ENCODE measurements at places on chromosomes 3 and 15.

DNA sequence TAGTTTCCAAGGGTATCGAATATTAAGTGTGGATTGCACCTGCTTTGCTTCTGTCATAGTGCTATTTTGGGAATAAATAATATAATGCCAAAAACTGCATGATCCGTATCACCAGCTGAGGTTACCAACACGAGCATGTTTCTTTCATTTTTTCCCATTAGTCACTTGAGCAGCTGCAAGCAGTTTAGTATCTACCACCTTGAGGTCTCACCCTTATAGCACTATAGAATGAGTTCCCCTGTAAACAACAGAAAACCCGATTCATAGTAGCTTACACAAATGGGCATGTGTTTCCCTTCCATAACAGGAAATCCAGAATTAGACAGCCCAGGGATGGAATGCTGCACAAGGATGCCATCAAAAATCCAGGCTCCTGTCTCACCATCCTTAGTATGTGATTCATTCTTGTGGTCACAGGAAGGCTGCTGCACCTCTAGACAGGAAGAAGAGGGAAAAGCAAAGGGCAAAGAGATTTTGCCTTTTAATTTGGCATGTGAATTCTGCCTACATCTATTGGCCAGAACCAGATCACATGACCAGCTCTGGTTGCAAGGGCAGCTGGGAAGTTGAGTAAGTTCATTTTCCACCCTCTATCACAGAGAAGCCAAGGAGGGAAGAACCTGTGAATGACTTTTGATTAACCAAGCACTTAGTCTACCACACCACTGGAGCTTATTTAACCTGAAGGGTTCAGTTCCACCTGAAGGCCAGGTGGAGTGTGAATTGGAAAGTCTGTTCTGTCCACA, 91.3 kb upstream of the SLC25A36 start:
- DNase-seq, result no peak

DNA sequence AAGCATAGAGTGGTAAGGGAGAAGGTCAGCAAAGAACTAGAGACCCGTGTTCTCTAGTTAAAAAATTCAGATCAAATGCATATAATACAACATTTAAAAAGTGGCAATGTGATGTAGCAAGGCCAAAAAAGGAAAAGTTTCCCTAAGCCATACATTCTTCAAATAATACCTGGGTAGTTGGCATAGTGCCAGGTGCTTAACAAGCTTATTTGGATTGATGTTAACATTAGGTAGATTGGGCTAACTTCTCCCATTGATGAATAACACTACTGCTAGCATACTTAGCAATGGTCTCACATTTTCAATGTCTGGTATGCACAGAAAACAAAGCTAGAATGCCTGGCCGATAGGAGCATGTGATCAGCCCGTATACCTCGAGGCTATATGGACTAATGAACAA, 283.6 kb upstream of the RARB start:
- no peak for DNase-seq

DNA sequence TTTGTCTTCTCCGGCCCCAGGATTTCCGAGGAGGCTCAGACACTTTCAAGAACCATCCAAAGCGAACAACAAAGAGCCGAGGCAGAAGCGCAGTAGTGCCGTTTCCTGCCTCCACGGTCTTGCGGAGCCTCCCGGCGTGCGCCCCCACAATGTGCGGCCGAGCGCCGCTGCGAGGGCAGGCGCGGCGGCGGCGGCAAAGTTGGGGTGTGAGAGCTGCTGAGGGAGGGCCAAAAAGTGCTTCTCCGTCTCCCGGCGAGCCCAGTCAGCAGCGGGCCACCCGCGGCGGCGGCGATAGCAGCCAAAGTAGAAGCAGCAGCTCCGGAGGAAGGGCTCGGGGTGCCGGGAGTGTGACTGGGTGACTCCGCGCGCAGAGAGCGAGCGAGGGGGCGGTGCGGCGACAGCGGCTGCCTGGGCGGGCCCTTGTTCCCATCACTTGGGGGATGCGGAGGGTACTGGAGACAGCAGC, 749.1 kb downstream of the ROBO1 start:
- peak; percentile 63 for DNase-seq

- DNase-seq, result no peak
Measured at GRCh38 chr15:56965231-56966013, 47.0 kb downstream of the TCF12 start.

- DNase-seq, result peak; percentile 31
Measured at GRCh38 chr3:112531358-112531781, 30.4 kb downstream of the ATG3 start.

DNA sequence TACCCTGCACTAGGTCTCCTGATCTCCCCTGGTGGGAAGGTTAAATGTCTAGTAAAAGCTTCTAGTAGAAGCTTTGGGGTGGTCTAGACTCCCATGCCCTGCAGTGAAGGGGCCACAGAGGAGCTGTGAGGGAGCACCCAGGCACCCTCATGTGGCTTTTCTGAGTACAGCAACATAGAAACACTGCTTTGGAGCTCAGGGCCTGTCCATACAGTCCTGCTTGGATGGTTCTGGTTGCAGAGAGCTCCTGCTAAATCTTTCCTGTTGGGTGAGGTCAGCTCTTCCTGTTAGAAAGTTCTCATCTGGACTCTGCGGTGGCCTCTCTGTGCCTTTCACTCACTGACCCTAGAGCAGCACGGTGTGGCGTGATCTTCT, 47.8 kb downstream of the GPD1L start:
- DNase-seq, result no peak

GRCh38 chr15:43828061-43828657, 1.4 kb downstream of the WDR76 start:
- no peak for DNase-seq

DNA sequence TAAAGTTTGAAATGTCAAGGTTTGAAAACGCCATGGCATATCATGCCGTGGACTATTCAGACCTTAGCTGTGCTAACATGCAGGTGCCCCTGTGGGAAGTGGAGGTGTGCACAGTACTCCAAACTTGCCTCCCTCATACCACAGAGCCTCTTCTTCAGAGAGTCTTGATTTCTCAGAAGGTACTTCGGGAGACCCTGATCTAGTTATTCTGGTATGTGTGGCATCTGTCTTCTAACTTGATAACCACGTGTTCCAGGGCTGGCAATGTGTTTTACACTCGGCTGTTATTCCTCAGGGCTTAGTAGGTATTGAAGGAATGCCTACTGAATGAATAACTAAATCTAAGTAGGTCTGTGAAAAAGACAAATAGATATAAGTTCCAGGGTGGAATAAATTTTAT, 309.9 kb downstream of the CLSTN2 start:
- DNase-seq, result no peak

DNA sequence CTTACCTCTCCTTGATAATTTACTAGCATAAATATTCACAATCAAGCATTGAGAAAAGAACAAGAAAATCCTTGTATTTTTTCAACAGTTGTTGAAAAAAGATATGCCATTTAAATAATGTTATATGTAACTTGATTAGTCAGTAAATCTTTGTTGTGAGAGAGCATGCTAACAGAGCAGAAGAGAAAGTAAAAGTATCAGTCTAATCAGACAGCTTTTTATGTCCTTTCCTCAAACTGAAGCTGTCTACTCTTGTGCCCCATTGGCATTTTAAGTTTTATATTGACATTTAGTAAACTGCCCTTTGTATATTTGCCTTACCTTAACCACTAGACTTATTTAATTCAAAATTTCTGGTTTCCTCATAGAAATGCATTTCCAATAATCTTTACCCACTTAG, 668.7 kb downstream of the OTOL1 start:
- DNase-seq, result no peak

DNA sequence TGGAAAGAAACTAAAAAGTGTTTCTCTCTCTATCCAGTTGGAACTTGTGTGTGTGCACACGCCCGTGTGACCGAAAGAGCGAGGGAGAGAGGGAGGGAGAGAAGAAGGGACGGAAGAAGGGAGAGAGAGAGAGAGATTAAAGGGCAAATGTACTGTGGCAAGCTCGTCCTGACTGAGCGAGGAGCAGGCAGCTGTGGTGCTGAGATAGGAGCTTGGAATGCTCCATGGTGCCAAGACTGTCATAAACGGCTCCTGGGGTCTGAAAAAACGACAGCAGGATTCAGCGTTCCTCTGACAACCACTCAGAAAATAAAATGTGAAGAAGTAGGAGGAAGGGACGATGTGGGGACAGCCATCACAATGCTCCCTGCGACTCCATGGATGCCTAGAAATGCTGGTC, 276.0 kb downstream of the SV2B start:
- DNase-seq, result no peak

GRCh38 chr3:179181021-179181472, 32.9 kb downstream of the PIK3CA start:
- peak; percentile 17 for DNase-seq

DNA sequence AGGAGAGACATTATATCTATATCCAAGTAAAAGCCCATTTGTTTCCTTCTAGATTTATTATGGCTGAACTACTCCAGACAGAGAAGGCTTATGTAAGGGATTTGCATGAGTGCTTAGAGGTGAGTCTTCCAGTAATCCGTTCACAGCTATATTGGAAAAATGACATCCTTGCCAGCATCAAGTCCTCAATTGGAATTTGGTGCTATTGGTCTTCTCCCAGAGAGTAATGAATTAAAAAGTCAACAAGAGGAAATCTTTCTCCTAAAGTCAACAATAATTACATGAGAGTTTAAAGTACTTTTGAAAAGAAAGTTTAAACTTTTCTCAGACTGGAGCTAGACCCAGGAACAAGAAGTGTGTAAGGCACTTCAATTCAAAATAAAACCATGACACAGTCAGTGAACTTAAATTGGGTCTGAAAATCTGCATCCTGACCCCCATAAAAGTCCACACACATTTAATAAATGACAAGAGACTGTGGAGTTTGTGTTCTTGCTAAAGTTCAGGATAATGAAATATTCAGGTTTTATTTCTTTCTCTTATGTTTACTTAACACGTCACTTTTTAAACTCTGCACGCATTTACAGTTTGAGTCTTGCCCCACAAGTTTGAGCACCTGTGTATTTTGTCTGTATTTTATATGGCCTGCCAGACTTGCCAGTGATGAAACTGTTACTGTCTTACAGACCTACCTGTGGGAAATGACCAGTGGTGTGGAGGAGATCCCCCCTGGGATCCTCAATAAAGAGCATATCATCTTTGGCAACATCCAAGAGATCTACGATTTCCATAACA, 268.2 kb upstream of the UMPS start:
- DNase-seq, result no peak

DNA sequence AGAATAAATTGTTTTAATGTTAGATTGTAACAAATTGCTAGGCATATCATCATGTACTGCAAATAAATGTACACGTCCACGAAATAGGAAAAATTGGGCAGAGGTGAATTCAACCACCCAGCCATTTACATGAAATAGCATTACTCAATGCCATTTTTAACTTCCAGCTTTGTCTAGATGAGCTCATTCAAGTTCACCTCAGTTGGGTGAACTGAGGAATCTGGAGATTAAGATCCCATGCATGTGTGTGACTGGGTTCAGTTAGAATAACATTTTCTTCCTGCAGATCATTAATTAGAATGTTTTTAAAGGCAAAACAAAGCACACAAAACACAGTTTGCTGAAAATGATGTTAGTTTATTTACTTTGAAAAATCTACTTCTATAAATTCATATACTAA, 767.8 kb upstream of the GOLIM4 start:
- no peak for DNase-seq

GRCh38 chr3:13563911-13564310, 15.0 kb downstream of the FBLN2 start:
- DNase-seq, result no peak

DNA sequence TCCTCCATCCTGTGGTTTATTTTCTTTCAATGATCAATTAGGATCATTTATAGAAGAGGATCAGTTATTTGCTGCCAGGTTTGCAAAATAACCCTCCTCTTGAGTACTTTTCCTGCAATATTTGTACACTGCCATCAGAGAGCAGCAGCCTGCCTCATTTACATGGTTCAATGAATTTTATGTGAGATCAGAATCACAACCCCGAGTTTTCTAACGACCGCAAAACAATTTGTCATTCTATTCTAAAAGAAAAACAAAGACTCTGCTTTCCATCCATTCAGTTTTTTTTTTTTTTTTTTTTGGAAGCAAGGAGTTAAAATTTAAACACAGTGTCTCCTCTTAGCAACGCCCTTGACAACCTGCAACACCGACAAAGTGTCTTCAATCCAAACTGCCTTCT, 146.9 kb downstream of the RAB11A start:
- DNase-seq, result no peak

GRCh38 chr15:81812456-81812855, 233.4 kb downstream of the MEX3B start:
- no peak for DNase-seq

DNA sequence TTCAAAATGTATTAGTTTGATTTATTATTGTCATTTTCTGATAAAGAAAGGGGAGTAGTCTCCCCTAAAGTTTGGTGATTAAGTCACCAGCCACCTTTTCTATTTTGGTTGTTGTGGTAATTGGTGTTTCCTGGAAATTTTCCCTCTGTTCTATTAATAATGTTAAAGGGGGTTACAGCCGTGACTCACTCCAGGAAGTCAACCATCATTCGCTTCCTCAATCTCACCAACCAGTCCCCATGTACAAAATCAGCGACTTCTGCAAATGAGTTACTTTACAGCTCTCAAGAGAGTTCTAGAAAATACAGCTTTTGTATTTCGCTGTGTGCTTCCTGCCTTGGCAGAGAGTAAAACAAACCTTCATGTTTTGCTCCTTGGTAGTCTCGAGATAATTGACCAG, 285.1 kb downstream of the LPP start:
- no peak for DNase-seq

- DNase-seq, result peak; percentile 35
Measured at GRCh38 chr3:74636981-74637380, 22.5 kb upstream of the CNTN3 start.

DNA sequence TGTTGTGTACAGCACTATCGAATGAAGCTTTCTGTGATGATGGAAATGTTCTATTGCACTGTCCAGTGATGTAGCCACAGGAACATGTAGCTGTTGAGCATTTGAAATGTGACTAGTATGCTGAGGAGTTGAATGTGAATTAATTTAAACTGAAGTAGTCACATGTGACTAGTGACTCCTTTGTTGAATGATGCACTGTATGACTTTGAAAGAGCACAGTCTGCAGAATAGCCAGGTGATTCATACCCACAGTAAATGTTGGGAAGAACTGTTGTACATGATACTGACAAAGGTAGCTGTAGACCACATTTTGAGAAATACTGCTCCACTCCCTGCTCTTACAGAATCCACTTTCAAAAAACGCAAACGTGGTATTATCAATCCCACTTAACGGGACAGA, 34.0 kb upstream of the ACTL6A start:
- no peak for DNase-seq

DNA sequence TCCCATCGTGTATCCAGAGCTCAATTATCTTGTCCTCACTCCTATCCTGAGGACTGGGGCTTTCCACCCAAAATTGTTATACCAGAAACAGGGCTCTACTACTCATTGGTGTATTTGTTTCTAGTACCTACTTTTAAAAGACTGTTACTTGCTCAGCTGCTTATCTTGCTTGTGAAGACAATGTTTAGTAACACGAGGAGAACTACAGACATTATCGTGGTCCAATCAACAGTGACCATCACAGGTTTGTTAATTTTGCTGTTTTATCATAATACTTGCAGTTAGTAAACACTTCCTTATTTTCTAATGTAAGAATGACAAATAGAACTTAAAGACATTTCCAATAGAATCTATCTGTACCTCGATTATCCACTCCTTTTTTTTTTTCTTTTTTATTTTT, 13.5 kb downstream of the LRCH3 start:
- no peak for DNase-seq

- peak; percentile 64 for DNase-seq
Measured at GRCh38 chr3:17645074-17645698, 97.2 kb downstream of the TBC1D5 start.

GRCh38 chr3:168070919-168071318, 24.8 kb downstream of the GOLIM4 start:
- no peak for DNase-seq

GRCh38 chr3:33355611-33356010, 78.4 kb downstream of the FBXL2 start:
- no peak for DNase-seq

- DNase-seq, result no peak
Measured at GRCh38 chr15:95494971-95495541, 835.4 kb upstream of the NR2F2 start.

Data from HFFc6 (cell line).